ENCODE measurements at places on chromosomes 13 and 19.

- no peak for DNase-seq
Observed at GRCh38 chr19:48678201-48678600, 5.4 kb upstream of the NTN5 start.

DNA sequence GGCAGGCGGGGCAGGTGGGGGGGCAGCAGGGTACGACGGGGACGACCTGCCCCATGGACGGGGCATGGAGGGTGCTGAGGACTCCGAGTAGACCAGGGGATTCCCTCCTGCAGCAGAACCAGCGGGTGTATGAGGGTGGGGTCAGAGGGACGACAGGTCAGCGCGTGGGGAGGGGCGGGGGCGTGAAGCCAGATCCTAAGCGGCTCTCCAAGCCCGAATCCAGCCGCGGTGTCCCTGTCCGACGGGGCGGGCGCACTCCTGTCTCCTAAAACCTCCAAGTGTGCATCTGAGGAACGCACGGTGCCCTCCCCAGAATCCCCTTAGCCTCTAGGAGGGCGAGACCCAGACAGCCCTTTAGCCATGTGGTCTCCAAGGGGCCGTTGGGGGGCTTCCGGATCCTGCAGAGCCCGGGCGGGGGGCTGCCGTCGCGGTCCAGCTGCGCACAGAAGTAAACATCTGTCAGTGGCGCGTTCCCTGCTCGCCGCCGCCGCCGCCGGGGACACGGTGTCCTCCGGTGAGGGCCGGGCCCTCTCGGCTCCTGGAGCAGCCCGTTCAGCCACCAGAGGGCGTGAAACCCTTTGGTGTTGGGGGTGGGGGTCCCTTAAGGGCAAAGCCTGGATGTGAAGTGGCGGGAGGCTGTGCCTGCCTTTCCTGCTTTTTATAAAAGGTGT, 730 bp downstream of the NRTN start:
- DNase-seq, result no peak

GRCh38 chr13:22009500-22009899, 338.6 kb downstream of the FGF9 start:
- no peak for DNase-seq

- no peak for DNase-seq
Observed at GRCh38 chr13:53017433-53017970, 11.1 kb upstream of the OLFM4 start.

- DNase-seq, result no peak
Observed at GRCh38 chr19:46670813-46671212, 9.8 kb upstream of the DACT3 start.

GRCh38 chr13:34857558-34858325, 84.3 kb upstream of the NBEA start:
- DNase-seq, result no peak

DNA sequence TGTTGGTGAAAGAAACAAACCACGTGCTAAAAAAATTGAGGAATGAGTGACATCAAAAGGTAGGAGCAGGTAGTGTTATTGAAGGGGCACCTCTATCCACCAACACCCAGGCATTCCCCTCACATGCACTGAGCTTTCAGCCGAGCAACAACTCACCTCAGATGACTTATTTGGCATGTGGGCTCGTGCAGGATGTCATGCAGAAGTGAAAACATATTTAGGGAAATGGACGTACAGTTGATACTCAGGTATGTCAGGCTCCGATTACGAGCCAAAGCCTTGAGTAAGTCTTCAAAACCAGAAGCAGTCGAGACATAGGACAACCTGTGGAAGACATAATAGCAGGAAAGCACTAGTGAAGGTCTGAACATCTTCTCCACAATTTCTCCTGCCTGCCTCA, 30.4 kb downstream of the NLRP11 start:
- DNase-seq, result no peak

DNA sequence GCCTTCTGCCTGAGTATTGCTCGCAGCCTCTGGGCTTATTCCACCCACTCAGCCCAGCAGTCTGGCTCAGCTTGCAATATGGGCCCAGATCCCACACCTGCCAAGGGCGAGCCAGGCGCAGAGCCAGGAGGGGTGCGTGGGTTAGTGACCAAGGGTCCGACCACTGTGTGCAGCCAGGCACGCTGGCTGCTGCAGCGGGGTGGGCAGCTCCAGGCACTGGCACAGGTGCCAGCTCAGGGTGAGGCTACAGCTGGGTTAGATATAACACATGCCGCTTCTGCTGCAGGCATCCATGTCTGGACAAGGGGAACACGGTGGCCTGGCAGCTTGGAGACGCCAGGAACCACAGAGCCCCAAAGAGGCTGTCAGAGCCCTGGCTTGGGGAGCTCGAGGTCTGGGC, 12.6 kb upstream of the URAD start:
- DNase-seq, result no peak

DNA sequence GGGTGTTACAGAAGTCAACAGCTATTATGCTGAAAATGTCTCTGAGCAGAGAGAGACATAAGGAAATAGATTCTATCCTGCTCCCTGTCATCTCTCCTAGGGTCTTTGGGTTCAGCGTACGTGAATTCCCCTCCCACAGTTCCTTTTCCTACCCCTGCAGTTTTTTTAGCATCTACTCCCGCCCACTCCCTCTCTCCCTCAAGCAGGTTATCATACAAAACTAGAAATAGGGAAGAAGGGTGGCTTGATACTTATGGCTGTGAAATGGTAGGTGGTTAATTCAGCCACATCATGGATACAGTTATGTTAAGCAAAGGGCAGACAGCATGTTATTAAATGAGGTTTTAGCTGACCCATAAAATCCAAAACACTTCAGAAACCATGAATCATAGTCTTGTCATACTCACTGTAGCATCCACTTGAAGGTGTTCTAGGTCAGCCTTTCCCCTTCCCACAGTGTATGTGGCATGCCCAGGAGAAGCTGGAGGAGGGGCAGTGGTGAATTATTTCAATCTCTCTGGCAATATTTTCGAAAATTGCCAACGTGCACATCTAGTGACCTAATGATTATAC, 236.8 kb upstream of the SERP2 start:
- no peak for DNase-seq

DNA sequence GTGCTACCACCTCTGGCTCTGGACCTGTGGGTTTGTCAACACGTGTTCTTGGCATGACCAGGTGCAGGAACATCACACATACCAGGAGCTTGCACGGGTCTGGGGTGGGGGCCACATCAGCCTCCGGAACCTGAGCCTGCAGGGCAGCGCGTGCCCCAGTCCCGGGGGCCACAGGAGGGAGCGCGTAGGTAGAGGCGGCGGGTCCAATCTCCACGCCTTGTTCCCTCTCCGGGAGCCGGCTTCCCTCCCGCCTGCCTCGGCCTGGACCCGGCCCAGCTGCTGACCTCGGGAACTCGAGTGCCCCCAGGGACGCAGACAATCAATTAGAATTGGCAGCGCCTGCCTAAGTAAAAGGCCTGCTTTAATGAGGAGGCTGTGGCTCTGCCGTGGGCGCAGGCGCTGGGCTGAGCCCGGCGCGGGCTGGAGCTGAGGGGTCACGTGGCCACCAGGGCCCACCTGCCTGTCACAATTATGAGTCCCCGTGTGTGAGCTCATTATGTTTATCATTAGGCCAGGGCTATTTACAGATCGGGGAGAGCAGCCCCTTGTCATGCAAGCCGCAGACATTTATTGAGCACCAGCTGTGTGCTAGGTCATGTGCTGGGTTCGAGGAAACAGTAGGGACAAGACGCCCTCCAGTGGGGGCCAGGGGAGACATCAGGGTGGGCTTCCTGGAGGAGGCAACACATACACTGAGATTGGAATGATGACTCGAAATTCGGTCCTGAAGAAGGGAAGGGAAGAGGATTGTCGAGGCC, 32.2 kb upstream of the TNFAIP8L1 start:
- peak; percentile 45 for DNase-seq

GRCh38 chr19:45475537-45476291, 7.9 kb downstream of the FOSB start:
- no peak for DNase-seq

GRCh38 chr19:47340477-47341208, 8.5 kb upstream of the DHX34 start:
- DNase-seq, result no peak

DNA sequence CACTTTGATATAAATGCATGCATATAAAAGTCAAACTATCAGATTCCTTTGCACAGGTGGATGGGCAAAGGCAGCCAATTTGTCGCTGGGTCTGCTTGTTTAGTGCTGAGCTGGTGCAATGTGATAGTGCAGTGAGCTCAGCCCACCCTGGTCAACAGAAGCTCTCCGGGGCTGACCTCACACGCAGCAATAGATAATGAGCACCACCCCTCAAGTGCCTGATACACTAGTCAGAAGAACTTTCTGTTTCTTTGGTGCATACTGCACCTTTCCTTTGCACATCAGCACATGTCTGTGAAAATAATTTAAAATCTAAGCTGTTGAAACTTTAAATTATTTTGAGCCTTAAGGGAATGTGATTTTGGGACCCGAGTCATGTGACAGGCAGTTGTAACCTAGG, 20.2 kb downstream of the ATP8A2 start:
- DNase-seq, result no peak

DNA sequence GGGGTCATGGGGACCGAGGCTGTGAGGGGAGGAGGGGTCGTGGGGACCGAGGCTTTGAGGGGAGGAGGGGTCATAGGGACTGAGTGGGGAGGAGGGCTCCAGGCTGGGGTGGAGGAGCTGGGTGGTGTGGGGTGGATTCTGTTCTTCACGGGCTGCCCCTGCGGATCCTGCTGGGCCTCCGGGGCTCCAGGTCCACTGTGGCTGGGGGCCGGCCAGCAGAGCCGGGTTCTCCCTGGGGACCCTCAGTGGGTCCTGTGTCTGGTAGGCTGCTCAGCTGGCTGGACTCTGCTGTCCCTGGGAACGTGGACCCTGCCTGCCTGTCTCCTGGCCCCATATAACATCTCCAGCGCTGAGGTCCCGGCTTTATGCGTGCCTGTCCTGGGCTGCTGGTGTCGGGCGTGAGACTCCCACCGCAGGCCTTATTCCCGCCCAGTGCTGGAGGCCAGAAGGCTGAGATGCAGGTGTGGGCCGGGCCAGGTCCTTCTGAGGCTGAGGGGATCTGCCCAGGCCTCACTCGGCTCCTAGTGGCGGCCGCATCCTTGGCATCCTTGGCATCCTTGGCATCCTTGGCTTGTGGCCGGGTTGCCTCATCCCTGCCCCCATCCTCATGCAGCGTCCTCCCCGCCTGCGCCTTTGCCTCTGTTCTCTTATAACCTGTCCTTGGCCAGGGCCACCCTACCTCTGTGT, 19.8 kb upstream of the GNA15 start:
- no peak for DNase-seq

GRCh38 chr13:113560645-113561416, 23.7 kb upstream of the TFDP1 start:
- DNase-seq, result no peak

- DNase-seq, result peak; percentile 39
Observed at GRCh38 chr13:77176350-77176749, 149.4 kb upstream of the FBXL3 start.

DNA sequence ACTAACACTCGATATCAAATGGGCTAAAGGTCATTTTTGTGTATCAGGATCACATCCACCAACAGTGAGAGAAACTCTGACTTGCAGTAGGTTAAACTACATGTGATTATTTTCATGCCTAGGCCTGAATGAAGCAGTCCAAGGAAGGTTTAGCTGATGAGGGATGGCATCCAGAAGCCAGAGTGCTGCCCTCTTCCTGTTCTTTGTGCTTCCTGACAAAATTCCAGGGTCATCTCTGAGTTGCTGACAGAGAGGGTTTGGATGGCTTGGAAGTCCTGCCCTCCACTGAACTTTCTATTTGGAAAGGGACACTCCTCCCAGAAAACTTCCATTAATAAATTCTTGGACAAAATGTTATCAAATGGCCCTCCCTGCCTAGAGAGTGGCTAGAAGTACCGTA, 728.3 kb upstream of the SLC10A2 start:
- DNase-seq, result no peak

- peak; percentile 71 for DNase-seq
Observed at GRCh38 chr13:45109102-45109720, 11.1 kb upstream of the GTF2F2 start.

DNA sequence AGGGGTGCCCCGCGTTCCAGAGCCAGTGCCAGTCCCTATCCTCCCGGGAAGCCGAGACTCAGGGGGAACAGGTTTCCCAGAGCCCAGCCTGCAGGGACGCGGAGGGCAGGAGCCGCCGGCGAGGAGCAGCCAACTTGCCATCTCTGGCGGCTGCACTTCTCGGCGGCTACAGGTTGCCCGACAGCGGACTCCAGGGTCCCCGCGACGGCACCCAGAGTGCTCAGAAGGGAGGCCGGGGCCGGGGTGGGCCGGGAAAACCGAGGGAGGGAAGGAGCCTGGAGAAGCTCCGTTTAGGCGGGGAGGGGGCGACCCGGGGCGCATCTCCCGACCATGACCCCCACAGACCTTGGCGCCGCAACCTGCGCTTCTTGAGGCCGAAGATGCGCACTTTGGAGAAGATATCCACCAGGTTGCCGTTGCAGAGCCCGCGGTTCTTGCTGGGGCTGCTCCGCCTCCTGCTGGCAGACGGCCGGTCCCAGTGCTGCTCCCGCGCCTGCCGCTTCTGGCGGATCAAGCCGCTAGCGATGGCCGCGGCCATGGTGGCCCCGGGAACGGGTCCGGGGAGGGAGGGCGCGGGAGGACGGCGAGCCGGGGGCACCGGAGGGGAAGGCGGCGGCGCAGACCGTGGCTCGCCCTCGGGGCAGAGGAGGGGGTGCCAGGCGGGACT, 463.8 kb downstream of the ITGBL1 start:
- DNase-seq, result peak; percentile 34

DNA sequence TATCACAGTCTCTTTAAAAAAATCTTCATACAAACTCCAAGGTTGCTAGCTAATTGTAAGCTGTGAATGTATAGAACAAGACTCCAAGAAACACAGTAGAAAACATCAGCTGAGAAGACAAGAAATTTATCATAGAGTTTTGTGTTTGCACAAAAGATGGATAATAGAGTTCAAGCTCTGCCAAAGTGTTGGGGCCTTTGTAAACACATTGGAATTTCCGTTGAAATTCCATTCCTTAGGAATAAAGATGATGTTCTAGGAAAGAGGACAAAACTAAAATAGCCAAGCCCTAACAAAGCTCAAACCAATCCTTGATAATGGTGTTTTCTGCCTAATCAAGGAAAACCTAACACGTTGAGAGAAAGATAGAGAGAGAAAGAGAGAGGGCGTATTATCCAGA, 20.6 kb downstream of the LRRC63 start:
- no peak for DNase-seq

DNA sequence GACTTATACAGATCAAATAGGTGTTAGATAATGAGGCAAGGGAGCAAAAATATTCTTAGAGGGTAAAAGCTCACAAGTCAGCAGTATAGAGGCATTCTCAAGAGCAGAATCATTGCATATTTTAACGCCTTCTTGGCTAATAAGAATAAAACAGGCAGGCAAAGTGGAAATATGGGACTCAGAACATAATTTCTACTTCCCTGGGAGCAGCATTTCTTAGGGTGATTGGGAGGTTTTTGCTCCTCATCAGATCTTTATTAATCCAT, 39.6 kb downstream of the LHFPL6 start:
- no peak for DNase-seq

DNA sequence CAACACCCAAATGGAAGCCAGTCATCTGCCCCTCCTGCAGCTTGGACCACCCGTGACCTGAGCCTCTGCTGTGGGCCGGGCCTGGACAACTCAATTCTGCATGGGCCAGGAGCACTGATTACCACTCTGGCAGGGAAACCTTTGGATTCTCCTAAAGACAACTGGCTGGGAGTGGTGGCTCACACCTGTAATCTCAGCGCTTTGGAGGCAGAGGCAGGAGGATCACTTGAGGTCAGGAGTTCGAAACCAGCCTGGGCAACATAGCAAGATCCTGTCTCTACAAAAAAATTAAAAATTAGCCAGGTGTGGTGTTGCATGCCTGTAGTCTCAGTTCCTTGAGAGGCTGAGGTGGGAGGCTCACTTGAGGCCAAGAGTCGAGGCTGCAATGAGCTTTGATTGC, 6.5 kb downstream of the EPS15L1 start:
- no peak for DNase-seq

- peak; percentile 40 for DNase-seq
Observed at GRCh38 chr19:4831304-4831978, at the start of gene TICAM1. Gene TICAM1, minus strand, starts transcription at chr19:4831712. Its CDS starts 13,335 bp downstream, at chr19:4818377.

GRCh38 chr13:28650284-28650683, 8.6 kb upstream of the POMP start:
- DNase-seq, result peak; percentile 51
